ENCODE measurements at places on chromosomes 3 and 15.

- DNase-seq: no peak
Observed at GRCh38 chr3:11928381-11928780, 75.8 kb upstream of the SYN2 start.

- no peak for DNase-seq
Observed at GRCh38 chr3:193996221-193996620, 139.7 kb upstream of the HES1 start.

- no peak for DNase-seq
Observed at GRCh38 chr3:145721273-145721805, 439.6 kb downstream of the PLOD2 start.

DNA sequence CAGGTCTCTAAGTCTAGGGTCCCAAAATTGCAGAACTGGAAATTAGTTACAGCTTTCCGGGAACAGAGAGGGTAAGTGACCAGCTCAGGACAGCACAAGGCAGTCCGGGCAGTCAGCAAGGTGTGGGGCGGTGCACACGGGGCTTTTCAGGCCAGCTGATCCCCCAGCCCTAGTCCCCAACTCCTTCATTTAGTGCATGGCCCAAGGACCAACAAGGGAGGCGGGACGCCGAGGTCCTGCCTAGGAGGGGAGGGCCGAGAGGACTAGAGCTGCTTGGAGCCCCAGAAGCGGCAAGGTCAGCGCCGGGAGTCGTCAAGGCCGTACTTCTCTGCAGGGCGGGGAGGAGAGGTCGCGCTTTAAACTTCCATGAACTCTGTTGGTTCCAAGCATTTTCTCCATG, 2.0 kb upstream of the PDE8A start:
- no peak for DNase-seq

DNA sequence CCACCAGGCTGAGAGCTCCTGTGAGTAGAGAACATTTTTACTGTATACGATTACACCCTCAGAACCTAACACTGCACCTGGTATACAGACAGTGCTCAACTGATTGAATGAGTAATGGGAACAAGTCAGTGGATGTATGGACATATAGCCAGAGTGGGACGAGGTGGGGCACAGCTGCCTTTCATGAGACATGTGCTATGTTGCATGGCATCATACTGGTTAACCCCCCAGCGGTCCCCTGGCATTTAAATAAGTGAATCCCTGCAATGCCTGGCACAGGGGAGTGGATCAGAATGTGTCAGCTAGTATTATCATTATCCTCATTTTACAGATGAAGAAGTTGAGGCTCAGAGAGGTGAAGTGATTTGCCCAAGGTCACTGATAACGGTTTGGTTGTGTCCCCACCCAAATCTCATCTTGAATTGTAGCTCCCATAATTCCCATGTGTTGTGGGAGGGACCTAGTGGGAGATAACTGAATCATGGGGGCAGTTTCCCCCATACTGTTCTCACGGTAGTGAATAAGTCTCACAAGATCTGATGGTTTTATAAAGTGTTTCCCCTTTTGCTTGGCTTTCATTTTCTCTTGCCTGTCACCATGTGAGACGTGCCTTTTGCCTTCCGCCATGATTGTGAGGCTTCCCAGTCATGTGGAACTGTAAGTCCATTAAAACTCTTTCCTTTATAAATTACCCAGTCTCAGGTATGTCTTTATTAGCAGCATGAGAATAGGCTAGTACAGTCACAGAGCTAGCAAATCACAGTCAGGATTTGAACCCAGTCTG, 56.0 kb upstream of the ATP2B2 start:
- DNase-seq: no peak

DNA sequence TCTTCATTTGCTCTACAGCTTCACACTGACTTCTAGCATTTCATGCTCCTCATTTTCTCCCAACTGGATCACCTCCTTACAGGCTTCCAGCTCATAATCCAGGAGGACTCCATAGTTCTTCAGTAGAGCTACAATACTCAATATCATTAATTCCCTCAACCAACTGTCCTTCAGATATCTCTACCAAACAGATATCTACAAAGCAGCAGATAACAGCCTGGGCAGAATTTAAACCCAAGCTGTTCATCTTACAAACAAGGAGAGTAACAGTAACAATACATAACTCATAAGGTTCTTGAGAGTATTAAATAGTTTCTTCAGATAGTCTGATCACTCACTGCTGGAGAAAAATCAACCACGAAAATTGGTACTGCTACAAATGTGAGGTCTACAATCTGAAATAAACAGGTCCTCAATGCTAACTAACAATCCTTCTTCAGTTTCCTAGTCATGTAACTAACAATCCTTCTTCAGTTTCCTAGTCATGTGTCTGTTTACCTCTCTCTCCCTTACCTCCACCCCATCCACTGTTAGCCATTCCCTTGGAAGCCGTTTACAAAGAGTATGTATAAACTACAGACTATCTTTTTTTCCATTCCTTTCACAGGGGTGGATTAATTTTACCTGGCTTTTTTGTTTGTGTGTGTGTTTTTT, 5.0 kb downstream of the PEAK1 start:
- no peak for DNase-seq

- no peak for DNase-seq
Observed at GRCh38 chr3:115275896-115276295, 128.8 kb upstream of the ZBTB20 start.

- no peak for DNase-seq
Observed at GRCh38 chr15:41870689-41871081, 23.2 kb downstream of the SPTBN5 start.

GRCh38 chr15:93670931-93671330, 560.4 kb upstream of the MCTP2 start:
- DNase-seq: no peak

GRCh38 chr15:67641453-67641852, 99.0 kb downstream of the MAP2K5 start:
- no peak for DNase-seq

DNA sequence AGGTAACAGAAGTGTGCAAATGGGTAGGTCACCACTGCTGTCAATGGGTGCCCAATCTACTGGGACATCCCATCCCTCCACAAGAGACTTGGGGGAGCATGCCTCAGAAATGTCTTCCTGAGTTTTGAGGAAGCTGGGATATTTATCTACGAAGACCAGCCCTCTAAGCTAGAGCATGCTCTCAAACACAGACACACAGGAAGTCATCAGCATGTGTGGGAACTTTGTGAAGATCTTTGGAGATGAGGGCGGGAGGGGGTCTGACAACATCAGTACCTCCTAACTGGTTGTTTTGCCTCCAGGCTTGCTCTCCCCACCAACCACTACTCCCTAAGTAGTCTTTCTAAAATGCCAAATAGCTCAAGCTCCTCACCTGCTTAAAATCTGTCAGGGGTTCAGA, 3.5 kb upstream of the MEF2A start:
- DNase-seq: no peak

DNA sequence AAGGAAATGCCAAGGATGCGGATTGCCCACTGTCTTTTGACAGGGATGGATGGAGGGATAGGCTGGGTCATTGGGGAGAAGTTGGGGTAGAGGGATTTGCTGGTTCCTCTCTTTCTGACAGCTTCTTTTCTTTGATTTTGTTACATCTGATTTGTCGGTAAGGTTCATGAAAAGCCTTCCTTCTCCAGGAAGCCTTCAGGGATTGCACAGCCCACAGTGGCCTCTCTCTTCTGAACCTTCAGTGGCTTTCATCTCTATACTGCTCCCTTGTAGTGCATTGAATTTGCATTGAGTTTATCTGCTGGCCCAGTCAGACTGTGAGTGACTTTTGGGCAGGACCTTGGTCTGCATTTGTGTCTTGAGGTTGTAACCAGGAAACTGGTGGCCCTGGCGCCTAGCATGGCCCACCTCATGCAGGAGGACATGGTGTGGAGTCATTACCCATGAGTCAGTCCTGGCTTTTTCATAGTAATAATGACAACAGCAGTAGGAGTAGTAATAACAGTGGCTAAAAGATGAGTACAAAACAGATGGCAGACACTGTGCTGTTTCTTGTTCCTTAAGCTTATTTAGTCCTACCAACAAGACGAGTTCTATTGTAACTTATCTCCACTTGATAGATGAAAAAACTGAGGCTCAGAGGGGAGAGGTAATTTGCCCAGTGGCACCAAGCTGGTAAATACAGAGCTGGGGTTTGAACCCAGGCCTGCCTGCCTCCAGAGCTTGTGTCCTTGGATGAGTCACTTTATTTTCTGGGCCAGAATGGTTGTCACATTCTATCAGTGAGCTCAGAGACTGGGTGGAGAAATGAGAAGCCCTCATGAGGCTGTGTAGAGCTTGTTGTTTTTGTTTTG, 28.4 kb downstream of the SMAD6 start:
- DNase-seq: no peak

GRCh38 chr15:53527996-53528395, 231.5 kb downstream of the WDR72 start:
- DNase-seq: no peak

GRCh38 chr3:9838856-9839255, 5.0 kb downstream of the RPUSD3 start:
- DNase-seq: no peak

DNA sequence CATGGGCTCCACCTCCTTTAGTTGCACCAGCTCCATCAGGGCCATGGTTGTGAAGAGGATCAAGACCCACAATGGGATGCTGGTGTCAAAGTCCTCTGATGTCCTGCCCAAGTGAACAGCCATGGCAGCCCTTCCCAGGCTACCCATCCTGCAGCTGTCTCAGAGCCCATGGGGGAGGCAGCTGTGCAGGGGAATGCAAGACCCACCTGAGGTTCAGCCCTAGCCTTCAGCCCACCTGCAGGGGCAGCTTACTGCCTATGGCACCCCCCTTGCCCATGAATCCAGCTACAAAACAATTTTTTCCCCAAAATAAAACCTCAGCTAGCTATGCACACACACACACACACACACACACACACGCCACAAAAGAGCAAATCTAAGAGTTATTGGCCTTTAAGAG, 48.2 kb upstream of the POU1F1 start:
- no peak for DNase-seq

DNA sequence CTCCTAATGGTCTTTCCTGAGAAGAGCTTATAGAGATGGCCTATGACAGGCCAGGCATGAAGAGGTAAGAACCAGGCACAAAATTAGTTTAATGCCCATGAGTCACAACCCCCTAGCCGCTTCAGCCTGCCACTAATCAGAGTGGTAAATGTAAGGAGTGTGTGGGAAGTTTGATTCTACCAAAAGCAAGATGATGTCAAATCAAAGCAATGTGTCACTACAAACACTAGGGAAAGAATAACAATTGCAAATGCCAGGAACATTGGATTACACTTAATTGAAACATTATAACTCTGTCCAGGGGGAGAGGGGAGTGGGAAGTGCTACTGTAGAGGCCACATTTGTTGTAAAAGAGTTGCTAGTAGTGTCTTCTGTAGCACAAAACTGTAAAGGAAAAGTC, 596.6 kb upstream of the AGTR1 start:
- DNase-seq: no peak

DNA sequence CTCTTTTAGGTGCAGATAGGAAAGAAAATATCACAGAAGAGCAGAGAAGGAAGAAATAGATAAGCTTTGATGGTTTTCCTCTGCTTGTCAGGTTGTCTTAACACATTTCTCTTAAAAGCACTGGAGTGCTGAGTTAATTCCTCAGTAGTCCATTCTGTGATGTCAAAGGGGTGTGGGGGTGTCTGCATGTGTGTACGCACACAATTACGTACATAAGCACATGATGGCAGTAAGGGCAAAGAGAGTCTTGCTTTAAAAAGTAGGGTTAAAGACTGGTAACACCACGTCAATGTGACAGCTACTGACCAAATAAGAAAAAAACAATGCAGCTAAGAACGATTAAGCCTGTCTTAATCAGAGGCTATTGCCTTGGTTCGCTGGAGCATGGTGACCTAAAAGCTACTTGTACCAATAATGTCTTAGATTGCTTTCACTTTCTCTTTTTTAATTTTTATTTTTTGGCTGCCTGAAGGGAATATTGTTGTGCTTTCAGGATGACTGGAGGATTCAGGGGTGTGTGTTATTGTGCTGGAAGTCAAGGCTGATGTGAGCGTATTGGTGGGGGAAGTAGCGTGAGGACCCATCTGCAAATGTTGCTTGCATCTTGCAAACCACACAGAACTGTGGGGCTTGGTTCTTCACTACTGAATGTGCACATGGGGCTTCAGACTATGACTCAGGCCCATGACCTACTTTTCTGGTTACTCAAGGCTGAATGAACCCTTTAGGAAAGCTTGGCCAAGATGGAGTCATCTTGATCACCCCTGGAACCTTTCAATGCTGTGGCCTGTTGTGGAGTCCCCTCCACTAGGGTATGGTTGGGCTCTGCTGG, 417.8 kb upstream of the TPM1 start:
- no peak for DNase-seq

GRCh38 chr15:84992157-84992944, 10.7 kb downstream of the PDE8A start:
- no peak for DNase-seq

- DNase-seq: no peak
Observed at GRCh38 chr15:33963831-33964664, 4.2 kb upstream of the CHRM5 start.

DNA sequence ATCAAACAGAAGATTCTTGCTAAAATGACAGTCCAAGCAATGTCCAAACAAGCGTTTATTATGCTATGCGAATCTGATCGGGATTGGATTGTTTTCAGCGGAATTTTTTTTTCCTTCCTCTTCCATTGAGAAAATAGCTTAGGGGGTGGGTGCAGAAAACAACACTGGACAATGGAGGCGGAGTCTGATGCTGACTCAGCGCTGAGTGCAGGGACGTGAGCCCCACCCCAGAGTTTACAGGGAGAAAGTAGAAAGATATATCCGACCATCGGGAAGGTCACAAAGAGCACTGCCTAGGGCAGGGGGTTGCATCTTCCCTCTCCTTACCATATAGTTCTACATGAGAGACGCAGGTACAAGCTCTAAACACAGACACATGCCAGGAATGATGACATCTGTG, 117.0 kb downstream of the FOXP1 start:
- DNase-seq: no peak

DNA sequence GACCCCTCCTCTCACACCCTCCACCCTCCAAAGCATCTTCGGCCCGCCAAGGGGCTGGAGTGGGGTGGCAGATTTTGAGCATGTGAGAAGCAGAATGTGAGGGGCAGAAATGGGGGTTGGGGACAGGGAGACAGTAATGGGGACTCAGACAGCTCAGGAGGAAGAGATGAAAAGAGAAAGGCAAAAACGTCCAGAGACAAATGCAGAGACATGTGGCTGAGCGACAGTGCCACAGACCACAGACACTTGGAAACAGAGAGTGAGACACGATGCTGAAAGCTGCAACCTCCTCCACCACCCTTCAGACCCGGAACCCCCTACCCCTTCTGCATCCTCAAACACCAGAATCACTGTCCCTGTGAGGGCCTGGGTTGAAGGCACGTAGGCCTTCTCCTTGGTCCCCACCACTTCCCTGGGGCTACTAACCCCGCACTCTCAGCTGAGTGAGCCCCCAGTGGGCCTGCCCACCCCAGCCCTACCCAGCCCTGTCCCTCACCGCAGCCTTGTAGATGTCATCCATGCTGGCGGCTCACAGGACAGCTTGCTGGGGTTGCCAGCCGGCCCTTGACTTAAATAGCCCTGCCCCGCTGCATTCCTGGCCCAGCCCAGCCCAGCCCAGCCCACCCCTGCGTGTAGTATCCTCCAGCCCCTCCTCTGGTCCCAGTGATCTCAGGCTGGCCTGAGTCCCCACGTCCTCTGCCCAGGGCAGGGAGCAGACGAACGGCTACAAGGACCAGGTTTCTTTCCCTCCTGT, at the start of gene TNNC1:
TNNC1 (minus strand) TSS at position 546 of the 754 bp plus-strand sequence; CDS start at position 520, 26 bp downstream.
- no peak for DNase-seq

- no peak for DNase-seq
Observed at GRCh38 chr3:34856081-34856947, 783.0 kb upstream of the ARPP21 start.

GRCh38 chr15:65369651-65370050, 8.2 kb downstream of the IGDCC3 start:
- no peak for DNase-seq

GRCh38 chr3:36215241-36215640, 165.1 kb upstream of the STAC start:
- no peak for DNase-seq
